Right cardiac atrium (tissue), 5 donors: ENCODE measurements at places on chromosomes 6 and 20. TPM values are rescaled to one million over a fixed set of nuclear protein-coding genes. Genes with fewer than 3 reads are reported as not detected.
A peak's percentile ranks its signal among the peaks of the same experiment; 100 is the strongest.

- no peak for DNase-seq
Measured at GRCh38 chr6:72677740-72678139, 55.9 kb downstream of the KCNQ5 start.

Gene ZC2HC1B
- not detected for total RNA-seq

Gene WFDC12
- not detected for total RNA-seq

Gene SMOC2
- total RNA-seq = 16.0 TPM

DNA sequence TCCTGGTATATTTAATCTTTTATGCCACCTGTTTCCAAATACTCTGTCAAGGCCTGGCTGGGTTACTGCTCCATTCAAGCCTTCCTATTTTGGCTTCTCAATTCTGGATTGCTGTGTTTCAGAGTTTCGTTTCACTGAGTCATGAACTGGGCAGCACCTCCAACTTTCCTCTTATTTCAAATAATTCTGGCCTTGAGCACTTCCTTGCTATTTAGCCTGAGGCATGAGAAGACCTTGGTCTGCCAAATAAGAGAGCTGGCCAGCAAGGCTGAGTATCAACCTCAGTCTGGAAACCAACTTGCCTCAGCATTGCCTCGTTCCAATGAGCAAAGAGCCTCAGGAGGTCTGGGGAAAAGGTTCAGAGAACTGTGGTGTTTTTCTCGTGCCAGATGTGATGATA is 66.6 kb downstream of the TNFAIP3 start:
- DNase-seq = peak; percentile 70
